Stomach (tissue), 19 donors: ENCODE measurements at places on chromosomes 3 and 15. TPM values are rescaled to one million over a fixed set of nuclear protein-coding genes. Genes with fewer than 3 reads are reported as not detected.

- no peak for DNase-seq
Observed at GRCh38 chr3:127488141-127488672, 102.3 kb downstream of the TPRA1 start.

Gene NR1I2
- total RNA-seq = 10.5 TPM

Gene SOX14
- not detected for total RNA-seq

DNA sequence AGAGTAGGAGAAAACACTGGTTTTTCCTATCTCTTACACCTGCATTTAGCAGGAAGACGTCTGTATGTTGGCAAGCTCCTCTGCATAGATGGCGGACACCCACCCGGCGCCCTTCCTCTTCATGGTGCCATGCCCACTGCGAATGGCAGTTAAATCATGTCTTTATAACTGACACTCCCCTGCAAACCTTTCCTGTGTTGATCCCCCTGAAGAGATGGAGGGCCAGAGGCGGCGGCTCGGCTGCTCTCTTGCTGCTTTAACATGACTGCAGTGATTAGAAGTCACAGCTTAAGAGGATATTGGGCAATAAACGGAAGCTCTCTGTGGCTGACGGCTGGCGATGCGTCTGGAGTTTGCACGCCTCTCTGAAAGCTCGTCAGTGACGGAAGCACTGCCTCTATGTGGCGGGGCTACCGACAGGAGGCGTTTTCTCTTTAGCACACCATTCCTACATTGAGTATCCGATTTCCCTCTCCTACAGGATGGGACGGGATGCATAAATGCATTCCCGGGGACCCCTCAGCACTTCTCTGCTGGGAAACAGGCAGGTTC lies 25.5 kb upstream of the SNRPA1 start:
- DNase-seq = peak; percentile 40

DNA sequence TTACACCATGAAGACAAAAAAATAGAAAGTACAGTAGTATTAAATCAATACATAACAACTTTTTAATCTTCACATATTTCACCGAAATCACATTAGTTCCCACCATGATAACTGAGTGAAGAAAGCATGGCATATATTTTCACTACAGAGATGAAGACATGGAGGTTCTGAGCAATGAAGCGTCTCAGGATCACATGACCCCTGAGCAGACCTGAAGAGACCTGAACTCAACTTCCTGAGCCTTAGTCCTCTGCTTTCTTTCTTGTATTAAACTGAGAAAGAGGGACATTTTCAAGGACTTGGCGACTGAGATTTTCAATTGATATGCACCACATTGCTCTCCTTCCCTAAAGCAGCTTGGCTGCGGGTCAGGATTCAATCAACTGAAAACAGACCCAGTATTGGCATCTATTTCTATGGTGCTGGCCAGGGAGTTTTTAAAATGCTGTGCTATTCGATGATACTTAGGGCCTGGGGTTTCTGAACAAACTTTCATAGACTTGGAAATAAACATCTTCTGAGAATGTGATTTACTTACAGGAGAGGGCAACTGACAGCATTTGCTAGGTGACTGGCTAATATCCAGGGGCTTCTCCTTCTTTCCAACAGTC lies 165.1 kb downstream of the LSAMP start:
- DNase-seq = no peak

DNA sequence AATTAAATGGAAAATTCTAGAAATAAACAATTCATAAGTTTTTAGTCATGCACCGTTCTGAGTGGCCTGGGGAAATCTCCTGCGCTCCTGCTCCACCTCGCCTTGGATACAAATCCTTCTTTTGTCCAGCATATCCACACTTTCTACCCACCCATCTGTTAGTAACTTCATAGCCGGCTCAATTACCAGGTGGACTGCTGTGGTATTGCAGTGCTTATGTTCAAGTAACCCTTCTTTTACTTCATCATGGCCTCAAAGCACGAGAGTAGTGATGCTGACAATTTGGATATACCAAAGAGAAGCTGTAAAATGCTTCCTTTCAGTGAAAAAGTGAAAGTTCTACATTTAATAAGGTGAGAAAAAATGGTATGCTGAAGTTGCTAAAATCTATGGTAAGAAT lies 142.3 kb upstream of the CHL1 start:
- DNase-seq = no peak

DNA sequence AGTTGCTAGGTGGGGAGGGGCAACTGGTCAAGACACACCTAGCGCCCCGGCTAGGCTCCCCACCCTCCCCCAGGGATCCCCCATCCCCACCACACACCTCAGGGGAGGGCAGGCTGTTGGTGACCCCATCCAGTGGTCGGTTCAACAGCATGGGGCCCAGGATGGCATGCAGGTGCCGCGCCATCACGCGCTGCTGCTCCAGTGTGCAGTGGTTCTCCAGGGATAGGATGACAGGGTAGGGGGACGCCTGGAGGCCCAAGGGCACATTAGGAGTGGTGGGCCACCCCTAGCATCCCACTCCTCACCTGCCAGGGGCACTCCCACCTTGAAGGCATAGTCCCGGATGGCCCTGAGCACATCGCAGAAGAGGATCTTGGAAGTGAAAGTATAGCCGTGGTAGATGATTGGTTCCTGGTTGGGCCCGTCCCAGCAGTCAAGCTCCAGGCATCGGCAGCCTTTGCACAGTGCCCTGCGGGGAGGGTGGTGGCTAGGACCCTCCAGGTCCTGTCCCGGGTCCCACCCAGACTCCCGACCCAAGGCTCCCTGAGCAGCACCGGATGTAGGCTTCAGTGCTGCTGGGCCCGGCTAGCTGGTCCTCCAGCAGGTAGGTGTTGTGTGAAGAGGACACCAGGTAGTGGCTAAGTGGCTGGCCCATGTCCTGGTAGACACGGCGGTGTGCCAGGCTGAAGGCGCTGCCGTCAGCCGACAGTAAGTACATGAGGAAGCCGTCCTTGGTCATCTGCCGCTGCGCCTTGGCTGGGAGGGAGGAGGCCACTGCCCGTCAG lies 19.4 kb downstream of the VILL start:
- DNase-seq = no peak

DNA sequence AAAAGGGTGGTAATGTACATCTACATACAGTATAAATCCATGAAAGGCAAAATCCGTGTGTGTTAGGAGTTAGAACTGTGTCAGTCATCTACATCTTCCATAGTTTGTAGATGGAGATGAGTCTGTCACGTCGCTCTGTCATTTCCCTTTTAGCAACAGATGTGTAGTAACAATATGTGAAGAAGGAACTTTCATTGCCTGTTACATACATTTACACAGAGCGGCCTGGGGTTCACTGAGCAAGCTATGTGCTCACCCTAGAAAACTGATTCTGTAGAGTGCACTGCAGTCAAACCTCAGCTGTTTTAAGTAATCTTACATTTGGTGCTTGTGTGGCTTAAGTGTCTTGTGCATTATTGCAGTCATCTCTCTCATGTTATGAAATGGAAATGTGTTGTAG lies 41.6 kb upstream of the AP3B2 start:
- DNase-seq = no peak

- DNase-seq = no peak
Observed at GRCh38 chr3:194976049-194976451, 290.4 kb downstream of the FAM43A start.

DNA sequence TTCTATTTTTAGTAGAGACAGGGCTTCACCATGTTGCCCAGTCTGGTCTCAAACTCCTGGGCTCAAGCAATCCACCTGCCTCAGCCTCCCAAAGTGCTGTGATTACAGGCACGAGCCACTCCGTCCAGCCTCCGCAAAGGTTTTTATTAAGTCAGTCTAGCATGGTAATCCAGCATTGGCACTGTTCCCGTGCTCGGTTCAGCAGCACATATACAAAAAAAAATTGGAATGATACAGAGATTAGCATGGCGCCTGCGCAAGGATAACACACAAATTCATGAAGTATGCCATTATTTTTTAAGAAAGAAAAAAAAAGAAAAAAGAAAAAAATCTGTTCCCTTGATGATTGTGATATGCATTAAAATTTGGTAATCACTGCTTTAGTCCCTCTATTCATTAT lies 8.5 kb downstream of the CKMT1A start:
- peak; percentile 2 for DNase-seq

Gene PLSCR5
- not detected for total RNA-seq

- no peak for DNase-seq
Observed at GRCh38 chr3:178406206-178406605, 130.0 kb upstream of the KCNMB2 start.

Gene TAGLN3
- total RNA-seq = not detected

Gene MITF
- 26.4 TPM for total RNA-seq

- peak; percentile 92 for DNase-seq
Observed at GRCh38 chr3:127544192-127544802, 46.2 kb downstream of the TPRA1 start.

DNA sequence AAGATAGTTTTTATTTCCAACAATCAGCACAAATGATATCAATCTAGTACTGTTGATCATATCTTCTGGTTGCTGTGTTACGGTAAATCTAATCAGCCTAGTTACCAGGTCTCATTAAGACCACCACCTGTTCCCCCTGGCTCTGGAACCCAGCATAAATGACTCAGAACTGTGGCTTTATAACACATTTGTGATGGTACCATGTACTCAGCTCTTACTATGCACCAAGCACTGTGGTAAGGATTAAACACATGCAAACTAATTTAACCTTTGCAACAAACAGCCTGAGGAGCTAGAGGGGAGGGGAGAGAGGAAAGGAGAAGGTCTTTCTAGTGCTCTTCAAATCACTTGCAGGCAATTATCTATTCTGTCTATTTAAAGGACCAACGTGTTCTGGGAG lies 173.9 kb upstream of the LMCD1 start:
- DNase-seq = no peak
